GM18507 (cell line): ENCODE measurements at places on chromosomes 3 and 15.

- DNase-seq = no peak
These were observed 217.3 kb downstream of the CACNA2D3 start for GRCh38 chr3:54339608-54340007.

- DNase-seq = no peak
These were observed 162.1 kb upstream of the LYSMD4 start for GRCh38 chr15:99895189-99895955.

DNA sequence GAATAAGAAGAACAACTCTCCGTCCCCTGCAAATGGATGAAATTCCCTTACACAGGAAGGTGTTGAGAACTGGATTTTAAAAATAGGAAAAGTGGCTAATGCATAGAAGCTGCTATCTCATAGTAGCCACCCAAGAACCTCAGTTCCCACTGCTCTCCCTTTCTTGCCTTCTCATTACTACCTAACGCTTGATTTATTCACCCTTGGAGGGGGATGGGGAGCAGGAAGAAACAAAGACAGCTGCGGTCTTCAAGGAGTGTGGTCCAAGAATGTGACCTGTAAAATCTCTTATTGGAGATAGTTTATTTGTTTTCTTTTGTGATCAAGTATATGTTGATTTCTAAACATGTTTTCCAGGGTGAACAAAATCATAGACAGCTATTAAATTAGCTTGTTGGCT, 274.1 kb upstream of the CTNNB1 start:
- DNase-seq = no peak

DNA sequence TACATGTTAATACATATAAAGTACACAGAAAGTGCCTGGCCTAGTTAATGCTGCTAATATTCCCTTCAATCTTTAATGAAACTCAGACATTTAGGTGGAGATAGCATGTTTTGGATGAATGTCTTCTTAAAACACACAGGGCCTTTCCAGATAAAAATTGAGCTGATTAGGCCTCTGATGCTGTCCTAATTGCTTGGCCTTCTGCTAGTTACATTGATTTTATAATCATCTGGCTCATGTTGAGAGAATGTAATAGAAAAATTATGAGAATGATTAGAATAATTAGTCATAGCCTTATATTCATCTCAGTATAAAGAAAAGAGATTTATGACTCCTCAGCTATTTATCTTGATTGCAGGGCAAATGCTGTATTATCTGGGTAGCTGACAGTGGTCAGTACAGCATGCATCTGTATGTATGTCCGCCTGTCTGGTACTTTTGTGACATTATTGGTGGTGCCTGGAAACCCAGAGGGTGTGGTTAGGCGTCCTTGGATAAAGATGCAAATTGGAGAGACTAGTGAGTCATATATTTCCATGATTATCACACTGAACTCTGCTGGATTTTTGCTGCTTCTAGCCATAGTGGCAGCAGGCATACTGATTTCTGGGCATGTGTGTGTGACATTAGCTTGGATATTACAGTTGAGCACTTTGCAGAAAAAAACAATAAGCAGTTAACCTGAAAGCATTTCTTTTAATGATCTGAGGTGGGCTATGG, 120.8 kb downstream of the FEZF2 start:
- no peak for DNase-seq

DNA sequence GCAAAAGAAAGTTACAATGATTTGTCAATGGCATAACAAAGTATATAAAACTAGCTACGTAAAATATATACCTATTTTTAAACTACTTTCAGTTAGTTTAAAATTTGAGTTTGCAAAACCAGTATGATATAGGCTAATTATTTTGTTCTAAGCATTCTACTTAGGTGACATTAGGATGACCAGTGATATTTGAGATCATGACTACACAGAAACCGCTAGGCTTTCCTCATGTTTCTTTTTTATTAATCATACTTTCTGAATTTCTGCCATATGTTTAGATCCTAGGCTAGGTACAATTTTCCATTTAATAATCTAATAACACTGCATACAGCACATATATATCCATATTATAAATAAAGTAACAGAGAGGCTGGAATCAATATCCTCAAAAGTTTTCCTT, 52.4 kb upstream of the XRN1 start:
- DNase-seq = no peak
